ENCODE measurements at places on chromosomes 3 and 15.
A peak's percentile ranks its signal among the peaks of the same experiment; 100 is the strongest.

DNA sequence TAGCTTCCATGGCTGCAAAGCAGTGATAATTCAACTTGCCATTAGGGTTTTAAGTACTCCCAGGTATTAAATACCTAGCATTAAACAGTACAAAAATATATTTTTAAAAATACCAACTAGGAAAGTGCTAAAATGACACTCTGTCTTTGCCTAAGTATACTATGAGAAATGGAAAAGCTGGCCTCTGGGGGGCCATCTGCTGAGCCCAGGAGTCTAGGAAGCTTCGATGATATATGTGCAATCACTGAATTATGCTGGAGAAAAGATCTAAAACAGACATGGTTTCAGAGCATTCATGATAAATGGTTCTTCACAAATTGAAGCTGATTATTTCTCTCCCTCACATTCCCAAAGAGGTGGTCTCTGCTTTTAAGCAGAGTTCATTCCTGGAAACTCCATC is 191.8 kb downstream of the OPA1 start:
- no peak for DNase-seq

GRCh38 chr15:36938764-36939163 is 161.6 kb downstream of the MEIS2 start:
- DNase-seq: no peak

GRCh38 chr3:20022954-20023622 is 11.0 kb upstream of the PP2D1 start:
- DNase-seq: no peak

GRCh38 chr15:80609512-80609946 is 85.6 kb upstream of the ABHD17C start:
- DNase-seq: no peak

- DNase-seq: no peak
These were observed 109.0 kb upstream of the CTDSPL start for GRCh38 chr3:37752649-37753025.

DNA sequence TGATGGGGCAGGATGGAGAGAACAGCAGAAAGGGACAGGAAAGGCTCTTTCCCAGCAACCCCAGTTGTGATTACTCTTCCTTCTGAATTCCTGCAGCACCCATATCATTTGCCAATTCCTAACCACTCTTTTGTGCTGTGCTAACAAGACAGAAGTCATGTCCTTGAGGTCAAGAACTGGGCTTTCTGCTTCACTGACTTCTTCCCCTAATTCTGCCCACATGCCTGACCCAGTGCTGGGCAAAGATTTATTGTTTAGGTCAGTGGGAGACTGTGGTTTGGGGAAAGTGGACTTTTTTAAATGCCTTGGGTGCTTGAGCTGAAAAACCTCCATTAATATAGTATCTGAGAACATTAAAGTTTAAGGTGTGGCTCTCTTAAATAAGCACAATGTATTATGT is 4.2 kb upstream of the EFCAB12 start:
- no peak for DNase-seq

DNA sequence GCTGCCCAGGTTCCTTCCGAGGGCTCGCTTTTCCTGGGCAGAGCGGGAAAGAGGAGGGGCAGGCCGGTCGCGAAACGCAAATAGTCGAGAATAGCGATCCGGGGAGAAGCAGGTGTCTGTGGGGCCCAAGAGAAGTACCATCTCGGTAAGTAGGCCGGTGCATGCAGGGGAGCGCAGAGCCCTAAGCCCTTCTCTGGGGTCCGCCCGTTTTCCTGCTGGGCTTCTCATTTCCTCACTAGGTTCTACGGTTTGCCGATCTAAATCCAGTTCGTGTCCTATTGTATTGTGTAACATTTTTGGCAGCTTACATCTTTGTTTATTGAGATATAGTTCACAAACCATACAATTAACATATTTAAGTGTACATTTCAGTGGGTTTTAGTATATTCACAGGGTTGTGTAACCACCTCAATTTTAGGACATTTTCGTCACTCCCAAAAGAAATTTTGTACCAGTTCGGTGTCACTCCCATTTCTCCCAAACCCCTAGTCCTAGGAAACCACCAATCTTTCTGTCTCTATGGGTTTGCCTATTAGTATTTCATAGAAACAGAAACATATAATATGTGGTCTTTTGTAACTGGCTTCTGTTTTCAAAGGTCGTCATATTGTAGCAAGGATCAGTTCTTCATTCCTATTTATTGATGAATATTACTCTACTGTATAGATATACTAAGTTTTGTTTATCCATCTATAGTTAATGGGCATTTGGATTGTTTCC is 6.8 kb upstream of the TRIM69 start:
- DNase-seq: no peak

DNA sequence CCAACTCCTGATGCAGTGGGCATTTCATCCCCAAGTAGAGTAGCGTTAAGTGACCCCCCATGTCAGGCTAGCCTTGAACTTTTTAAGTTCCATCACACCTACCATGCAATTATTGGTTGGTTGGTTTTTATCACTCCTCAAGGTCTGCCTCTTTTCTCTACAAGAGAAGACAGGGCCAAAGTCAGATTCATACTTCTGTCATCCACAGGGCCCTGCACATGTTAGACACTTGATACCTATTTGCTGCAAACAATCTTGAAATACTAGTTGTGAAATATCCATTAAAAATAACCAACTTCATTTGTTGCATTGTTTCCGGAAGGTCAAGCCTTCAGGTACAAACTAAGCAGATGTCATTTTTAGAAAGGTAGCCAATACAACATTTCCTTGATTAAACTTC is 1.2 kb downstream of the CMSS1 start:
- DNase-seq: no peak

DNA sequence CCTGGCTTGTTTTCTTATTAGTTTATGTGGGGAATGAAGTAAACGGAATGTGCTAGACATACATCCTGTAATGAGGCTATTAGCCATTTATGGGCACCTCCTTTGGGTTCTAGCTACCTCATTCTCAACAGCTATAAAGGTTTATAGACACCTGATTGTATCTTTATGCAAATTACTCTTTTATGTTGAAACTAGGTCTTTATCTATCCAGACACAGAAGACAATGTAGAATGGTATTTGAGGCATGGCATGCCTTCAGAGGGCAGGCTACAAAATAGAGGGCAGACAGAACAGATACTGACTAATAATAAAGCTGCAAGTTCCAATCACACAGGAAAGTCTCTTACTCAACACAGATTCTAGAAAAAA is 27.1 kb downstream of the TBC1D2B start:
- no peak for DNase-seq

DNA sequence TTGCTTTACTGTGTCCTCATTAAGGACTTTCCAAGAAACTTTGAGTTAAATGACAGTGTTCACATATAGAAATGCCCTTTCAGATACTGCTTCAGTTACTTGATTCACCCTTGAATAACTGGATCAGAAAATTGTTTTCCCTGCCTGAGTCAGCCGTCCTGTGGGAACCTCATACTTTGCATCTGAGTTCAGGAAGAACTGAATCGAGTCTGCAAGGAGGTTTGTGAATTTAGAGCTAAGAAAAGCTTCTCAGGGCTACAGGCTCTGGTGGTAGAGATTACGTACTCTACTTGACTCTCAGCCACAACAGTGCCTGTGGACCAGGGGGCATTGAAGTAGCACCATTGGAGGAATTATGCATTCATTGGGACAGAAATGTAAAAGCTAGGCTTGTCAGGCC is 252.4 kb upstream of the C2CD4B start:
- DNase-seq: no peak

DNA sequence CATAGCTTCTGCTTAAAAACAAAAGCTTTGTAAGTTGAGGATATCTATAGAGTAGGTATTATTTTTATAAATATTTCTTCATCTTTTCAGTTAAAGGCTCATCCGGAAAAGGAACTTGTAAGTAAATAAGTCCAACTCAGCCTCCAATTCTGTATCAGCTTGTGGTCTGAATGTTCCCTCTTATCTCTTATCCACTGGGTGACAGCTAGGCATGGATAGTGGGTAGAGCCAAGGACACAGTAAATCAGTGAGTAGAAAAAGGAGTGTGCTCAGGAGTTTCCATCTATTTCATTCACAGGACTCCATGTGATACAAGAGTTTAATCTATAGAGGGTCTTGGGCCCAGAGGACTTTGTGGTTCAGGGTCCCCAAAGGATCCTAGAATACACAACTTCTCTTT is 50.9 kb downstream of the FRMD5 start:
- DNase-seq: no peak

DNA sequence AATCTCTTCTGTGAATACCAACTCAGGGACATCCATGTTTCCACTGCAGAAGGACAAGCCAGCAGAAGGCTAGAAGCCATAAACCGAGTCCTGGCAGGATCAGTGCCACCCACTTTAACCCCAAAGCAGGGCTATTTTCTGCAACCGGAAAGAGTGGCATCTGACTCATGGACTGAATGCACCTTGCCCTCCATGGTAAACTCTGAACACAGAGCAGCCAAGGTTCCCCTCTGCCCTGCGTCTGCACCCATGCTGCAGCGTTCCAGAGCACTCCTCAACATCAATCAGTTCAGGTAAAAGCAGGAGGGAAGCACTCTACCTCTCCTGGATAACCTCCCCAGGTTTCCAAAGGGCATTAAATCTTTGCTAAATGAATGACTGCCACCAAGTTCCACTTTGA is 801 bp upstream of the NGRN start:
- peak; percentile 14 for DNase-seq

DNA sequence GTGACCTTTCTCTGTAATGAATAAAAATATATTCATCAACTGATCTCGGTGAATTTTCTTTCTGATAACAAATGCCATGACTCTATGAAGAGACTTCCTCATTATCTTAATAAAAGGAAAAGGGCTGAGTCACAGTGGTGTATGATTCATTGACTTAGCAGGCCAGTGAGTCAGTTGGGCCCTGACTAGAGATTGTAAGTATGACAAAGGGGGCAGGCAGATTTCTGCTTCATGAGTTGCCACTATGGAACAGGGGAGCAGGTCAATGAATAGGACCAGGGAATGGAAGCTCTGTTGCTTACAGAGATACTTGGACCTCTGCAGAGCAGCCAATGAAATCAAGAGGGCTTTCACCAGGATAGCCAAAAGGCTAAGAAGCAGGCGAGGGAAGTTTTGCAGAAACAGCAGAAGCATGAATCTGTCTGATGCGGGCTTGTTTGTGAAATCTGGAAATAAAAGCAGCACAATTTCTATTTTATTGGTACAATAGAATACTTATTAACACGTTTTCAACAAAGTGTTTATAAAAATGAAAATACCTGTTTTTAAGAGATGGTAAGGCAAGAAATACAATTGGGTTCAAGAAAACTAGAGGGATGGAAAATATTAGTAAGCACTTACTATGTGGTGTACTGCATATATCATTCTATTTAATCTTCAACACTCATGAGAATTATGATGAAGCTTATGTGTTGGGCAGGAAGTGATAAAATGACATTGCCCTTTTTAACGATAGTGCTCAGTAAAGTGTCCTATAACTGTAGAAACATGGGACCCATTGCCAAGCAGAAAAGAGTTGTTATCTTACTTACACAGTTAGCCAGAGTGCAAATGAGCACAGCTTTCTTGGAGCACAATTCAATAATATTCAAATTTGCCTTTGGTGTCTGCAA is 169.8 kb upstream of the MYRIP start:
- peak; percentile 97 for DNase-seq

DNA sequence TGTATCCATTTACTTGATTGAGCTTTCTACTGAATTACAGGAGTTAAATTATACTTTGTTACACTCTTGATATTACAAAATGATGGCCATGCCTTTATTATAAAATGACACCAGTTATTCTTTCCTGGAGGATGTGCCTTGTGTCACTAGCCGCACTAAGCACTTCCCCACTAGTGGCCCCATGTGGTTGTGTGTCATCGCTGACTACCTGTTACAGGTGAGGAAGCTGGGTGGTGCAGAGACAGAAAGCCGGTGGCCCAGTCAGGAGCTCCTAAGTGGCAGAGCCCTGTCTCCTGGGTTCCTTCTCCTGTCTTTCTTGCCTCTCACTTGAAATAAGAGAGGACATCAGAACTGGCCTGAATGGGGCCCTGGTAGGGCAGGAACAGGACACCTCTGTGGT is 96.8 kb downstream of the IGF1R start:
- DNase-seq: no peak

DNA sequence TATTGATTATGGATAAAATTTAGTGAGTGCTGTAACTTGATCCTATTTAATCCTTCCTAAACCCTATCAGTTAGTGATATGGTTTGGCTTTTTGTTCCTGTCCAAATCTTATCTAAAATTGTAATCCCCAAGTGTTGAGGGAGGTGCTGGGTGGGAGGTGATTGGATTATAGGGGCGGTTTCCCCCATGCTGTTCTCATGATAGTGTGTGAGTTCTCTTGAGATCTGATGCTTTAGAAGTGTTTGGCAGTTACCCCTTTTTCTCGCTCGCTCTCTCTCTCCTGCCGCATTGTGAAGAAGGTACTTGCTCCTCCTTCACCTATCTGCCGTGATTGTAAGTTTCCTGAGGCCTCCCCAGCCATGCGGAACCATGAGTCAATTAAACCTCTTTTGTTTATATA is 134.0 kb upstream of the SUCLG2 start:
- no peak for DNase-seq

DNA sequence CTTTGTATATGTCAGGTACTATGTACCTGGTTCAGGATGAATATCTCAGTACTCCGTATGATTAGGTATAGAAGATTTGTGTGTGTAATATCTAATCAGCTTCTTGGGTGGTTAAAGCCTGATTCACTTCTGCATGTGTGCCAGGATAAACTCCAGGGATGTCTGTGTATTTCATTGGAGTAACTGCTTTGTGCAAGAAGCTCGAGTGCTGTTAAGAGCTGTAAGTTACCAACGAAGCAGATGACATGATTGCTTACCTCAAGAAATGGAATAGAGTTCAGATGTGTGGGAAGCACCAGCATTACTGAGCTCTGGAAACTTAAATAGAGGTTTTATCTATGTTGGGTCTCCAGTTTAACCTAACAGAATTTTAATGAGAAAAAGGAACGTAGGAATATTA is 23.7 kb downstream of the FAM98B start:
- no peak for DNase-seq

- no peak for DNase-seq
These were observed 148.6 kb downstream of the SHQ1 start for GRCh38 chr3:72699631-72700030.

DNA sequence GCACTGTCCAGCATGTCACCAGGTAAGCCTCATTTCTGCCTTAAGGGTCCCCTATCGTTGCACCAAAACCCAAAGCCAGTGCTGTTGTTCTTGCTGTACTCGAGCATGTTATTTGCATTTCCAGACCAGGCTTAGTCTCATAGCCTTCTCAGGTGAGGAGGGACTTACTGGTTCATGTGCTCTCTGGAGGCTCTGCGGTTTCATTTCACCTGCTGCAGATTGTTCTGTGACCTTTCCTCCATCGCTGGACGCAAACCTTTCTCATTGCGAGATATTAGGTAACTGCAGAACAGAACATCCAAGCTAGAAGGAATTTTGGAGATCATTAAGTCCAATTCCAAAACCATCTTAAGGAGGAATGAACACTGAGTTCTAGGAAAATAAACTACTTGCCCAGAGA is 187.3 kb upstream of the BCL6 start:
- no peak for DNase-seq

DNA sequence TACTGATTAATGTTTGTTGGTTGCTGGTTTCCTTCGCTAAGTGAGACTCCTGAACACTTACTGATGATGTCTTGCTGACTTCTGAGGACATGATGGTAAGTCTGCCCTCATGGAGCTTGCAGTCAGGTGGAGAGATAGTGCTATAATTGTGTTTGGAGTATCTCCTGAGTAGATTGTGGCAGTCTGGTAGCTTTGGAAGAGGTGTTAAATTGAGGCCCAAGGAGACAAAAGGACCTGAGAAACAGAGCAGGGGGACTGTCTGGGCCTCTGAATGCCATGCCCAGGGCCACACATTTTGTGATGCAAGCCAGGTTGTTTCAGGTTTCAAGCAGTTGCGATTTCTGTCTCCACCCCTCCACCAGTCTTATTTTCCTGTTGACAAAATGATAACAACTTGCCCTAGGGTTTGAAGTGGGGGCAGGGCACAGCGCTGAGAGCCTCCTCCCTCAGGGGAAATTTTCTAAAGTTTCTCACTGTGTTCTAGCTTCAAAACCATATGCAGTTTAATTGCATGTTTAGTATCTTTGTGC is 16.7 kb downstream of the SMAD3 start:
- no peak for DNase-seq

Measured in AML-193 (cell line).